ENCODE measurements at places on chromosomes 2 and 18.
A peak's percentile ranks its signal among the peaks of the same experiment; 100 is the strongest.

DNA sequence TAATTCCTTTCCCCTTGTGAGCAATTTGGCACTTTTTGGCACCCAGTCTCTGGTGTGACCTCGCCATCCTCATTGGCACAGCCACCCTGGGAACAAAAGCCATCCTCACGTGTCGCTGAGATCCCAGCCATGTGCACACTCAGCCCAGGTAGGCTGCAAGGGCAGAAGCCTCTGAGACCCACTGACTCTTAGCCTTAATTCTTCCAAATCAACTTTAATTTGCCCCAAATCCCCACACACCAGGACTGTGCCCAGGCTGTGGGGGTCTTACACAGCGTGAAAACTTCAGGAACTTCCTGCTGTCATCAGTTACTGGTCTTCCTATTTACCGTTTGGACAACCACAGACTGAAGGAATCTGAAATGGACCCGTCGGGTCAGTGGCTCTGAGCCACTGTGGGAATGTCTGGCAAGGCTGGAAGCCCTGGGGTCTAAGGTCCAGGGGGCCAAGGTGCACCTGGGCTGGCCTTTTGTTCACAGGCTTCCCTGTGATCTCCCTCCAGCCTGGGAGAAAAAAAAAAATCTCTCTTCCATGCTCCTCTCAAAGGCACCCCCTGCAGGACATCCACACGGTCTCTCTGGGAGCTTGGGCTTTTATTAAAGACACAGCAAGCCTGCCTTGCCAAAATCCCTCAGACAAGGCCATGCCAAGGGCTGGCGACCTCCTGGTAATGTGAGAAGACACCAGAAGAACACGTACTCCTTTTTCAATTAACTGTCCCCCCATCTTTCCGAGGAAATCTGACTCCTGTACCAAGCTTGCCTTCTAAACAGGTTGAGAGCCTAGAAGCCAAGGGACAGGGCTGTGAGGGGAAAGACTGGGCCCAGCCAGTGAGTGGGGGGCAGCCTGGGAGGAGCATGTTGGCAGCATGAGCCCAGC lies 42.1 kb upstream of the LAPTM4A start:
- peak; percentile 89 for DNase-seq

- peak; percentile 77 for DNase-seq
Observed at GRCh38 chr2:23803965-23804542, 122.9 kb downstream of the ATAD2B start.

- no peak for DNase-seq
Observed at GRCh38 chr2:221310730-221311129, 261.4 kb downstream of the EPHA4 start.

DNA sequence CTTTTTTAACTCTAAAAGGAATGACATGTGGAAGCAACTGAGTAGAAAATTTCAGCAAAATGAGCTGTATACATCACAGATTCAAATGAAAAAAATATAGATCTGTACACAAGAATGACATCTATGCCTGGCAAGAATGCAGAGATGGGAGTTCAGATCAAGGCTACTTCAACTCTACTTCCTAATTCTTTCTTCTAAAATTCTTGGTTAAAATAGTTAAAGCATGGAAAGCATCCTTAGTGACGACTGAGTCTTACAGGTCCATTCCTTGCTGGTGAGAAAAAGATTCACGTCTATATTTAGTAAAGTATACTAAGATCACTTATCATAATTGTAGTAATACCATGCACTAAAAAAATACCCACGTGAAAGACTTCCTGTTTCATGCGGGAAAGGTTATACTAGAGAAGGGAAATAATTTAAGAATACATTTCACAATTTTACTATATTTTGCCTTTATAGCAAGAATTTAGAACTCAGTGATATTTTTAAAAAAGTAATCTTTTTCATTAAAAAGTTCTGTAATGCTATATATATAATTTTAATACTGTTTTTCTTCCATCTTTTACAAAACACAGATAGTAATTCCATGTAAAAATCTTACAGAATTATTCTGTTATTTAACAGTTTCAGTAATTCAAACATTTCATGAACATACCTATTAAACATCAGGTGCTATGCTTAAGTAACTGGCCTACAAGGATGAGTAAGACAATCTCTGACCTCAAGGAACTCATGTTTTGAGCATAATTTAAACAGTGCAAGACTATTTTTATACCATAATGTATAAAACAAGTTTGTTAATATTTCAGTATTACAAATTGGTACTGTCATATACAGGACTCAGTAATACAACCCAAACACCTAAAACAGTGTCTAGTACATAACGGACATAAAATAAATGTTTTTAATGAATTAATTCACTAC lies 159.6 kb downstream of the BAZ2B start:
- no peak for DNase-seq

DNA sequence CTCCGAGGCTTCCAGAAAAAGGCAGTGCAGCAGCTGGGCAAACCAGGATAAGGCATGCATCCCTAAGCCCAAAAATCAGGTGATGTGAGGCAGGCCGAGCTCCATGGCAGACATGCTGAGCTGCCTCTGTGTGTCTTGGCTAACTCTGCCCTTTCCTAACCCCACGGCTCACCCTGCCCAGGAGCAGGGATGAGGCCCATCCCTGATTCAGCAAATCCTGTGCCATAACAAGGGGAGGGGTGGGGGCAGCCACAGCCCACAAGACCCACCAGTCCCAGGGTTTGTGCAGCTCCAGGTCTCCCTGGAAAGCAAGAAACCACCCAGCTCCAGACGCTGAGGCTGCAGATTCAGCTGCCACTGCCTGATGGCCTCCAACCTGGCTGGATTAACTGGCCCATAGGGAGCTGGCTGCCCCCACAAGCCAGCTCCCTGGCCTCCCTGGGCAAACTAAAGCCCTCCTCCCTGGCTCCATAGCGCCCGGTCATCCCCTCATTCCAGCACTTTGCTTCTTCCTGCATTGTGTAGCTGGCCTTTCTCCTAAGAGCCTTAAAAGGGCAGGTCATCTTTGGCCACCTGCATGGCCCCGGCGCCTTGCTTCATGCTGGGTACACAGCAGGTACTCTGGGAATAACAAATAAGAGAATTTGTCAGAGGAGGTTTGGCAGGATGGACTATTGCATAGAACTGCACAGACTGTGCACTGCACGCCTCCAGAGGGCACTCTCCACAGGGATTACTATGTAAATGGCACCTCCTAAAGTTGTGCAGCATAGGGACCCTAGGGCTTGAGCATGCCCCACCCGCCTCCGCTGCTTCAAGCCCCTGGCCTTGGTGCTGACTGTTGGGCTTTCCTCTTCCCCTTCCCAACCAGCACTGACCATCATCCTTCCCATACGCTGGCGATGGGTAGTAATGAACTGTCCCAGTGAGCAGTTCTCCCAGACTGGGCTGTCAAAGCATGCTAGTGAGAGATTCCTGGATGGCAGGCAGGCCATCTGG lies 10.7 kb downstream of the STEAP3 start:
- peak; percentile 33 for DNase-seq

GRCh38 chr18:24514439-24514838 lies 54.0 kb downstream of the HRH4 start:
- DNase-seq: peak; percentile 72

DNA sequence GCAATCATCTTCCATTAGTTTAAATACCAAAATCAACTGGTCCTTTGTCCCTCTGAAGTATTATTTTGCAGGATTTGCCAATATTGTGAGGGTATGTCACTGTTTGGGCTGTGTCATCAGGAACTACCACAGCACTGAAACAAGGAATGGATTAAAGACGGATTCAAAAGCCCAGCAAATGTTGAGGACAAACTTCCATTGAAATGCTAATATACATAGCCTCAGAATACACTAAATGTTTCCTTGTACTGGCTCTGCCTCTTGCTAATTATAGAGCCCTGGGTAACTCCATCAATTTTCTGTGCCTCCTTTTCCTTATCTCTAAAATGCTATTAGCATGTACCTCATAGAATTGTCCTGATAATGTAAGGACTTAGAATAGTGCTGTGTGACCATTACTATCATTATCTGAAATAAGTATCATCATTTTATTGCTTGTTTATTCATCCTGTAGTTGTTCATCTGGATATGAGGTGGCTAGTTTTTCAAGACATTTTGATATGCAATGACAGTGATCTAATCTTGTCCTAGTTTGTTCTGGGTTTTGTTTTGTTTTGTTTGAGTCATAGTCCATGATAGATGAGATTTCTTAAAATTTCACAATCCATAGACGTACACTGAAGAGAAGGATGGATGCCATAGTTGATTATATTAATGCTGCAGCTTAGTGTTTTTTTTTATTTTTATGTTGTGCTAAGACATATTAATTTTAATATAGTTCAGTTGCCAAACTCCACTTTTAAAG lies 333.4 kb upstream of the KCNH7 start:
- DNase-seq: no peak

DNA sequence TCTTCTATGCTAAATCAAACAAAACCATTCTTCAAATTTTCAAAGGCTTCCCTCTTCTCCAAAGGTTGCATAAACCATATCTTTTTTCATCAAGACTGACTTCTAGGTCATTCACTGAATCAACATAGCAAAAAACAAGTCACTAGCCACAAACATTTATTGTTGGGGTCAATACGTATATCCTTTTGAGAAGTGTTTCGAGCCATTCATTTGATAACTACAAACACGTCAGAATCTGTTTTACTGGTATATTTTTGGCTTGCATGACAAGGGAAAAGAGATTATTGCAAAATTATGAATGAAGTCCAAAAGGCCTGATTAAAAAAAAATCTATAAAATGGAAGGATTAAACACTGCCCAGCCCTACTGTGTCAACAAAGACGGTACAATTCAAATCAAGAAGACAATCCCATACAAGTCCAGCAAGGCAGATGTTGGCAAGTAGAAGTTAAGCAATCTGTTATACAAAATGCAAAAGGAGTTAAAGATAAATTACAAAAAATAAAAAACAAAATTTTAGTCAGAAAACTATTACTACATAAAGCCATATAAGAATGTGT lies 222.4 kb downstream of the SRBD1 start:
- DNase-seq: no peak

DNA sequence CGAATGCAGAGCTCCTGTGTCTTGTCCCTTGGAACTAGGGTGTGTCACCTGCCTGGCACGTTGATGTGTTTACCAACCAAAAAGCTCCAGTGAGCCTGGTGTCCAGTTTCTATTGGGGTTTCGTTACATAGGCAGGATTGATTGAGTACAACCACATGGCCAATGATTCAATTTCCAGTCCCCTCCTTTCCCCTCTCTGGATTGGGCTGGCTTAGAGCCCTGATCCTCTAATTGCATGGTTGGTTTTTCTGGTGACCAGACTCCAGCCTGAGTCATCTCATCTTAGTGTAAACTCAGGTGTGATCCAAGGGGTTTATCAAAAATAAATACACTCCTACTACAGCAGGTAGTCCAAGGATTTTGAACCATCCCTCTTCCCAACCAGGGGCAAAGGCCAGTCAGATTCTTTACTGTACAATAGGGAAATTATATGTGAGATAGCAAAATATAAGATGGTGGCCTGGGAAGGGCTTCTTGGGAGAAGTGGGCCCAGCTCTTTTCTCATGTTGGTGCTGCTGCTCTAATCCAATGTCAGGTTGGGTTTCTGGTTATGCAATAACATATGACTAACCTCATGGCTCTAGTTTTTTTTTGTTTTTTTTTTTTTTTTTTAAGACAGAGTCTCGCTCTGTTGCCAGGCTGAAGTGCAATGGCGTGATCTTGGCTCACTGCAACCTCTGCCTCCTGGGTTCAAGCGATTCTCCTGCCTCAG lies 64.7 kb upstream of the MGAT5 start:
- no peak for DNase-seq

GRCh38 chr2:121338281-121338680 lies 53.3 kb upstream of the TFCP2L1 start:
- no peak for DNase-seq

GRCh38 chr2:102939207-102939606 lies 177.4 kb downstream of the TMEM182 start:
- no peak for DNase-seq

- no peak for DNase-seq
Observed at GRCh38 chr2:190746971-190747761, 98.3 kb downstream of the NAB1 start.

GRCh38 chr2:111041398-111042202 lies 79.1 kb upstream of the BCL2L11 start:
- no peak for DNase-seq

DNA sequence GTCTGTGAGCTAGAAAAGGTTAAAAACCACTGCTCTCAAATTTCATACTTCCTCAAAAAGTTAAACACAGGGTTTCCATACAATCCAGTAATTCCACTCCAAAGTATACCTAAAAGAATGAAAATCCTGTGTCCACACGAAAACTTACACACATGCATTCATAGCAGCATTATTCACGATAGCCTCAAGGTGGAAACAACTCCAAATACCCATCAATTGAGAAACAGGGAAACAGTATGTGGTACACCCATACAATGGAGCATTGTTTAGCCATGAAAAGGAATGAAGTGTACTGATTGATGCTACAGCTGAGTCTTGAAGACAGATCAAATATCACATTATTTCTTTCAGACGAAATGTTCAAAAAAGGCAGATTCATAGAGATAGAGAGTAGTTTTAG lies 36.7 kb downstream of the UXS1 start:
- DNase-seq: no peak

- no peak for DNase-seq
Observed at GRCh38 chr2:120432976-120433815, 87.3 kb downstream of the INHBB start.

DNA sequence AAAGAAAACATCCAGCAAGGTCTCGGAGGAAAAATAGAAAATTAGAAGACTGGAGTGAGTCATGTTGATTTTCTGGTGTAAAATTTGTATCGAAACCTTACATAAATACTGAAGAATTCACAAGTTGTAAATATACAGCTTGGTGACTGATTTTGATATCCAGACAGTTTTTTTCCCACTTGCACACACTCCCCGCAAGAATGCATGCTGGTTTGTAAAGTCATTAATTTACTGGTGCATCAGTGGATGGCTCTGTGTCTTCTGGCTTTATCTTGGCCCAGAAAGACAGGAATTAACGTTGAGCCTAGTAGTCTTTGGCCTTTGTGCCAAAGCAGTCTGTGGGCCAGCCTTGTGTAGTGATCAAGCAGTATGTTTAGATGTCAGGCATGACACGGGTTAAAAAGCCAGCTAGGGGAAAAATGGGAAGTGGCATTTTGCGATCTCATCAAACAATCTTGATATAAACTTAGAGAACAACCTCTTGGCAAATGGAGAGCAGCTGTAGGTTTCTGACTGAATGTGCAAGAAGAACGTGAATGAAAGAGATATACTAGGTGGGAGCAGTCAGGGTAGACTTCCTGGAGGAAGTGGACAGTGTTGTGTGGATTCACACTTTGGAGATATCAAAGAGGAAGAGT lies 22.7 kb upstream of the CASP8 start:
- no peak for DNase-seq

Measured in ACHN (cell line).